Astrocyte of the spinal cord (primary cell): ENCODE measurements at places on chromosomes 3 and 15.
A peak's percentile ranks its signal among the peaks of the same experiment; 100 is the strongest.

DNA sequence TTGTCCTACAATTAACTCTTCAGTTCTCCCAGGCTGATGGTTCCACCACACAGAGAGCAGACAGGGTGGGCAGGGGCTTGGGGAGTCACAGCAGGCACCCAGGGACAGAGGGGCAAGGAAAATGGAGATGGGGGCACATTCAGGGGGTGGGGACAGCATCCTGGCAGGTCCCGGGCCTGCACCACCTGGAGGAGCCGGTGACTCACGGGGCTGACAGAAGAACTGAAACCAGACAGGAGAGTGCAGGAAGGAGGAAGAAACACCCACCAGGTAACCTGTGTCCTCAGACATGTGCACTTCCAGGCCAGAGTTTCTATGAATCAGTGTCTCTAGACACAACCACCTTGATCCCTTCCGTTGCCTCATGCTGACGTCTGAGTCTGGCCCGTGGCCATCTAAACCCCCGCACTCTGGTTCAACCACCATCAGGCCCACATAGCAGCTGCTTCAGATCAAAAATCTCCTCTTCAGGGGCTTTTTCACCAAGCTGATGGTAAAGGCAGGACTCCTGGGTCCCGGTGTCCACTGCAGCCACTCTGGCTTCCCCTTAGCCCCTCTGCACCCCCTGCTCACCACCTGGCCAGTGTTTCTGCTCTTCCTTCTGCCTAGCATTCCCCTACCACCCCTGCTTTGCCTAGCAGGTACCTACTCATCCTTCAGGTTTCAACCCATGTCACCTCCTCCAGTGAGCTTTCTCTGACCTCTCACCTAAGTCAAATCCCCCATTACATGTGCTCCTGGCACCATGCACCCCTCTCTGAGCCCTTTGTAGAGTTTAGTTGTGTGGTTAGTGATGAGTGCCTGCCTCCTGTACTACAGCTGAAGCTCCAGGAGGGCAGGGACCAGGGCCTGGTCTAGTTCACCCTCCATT is 16.5 kb upstream of the CYP11A1 start:
- no peak for DNase-seq

GRCh38 chr3:27114684-27115083 is 254.5 kb downstream of the NEK10 start:
- peak; percentile 23 for DNase-seq

DNA sequence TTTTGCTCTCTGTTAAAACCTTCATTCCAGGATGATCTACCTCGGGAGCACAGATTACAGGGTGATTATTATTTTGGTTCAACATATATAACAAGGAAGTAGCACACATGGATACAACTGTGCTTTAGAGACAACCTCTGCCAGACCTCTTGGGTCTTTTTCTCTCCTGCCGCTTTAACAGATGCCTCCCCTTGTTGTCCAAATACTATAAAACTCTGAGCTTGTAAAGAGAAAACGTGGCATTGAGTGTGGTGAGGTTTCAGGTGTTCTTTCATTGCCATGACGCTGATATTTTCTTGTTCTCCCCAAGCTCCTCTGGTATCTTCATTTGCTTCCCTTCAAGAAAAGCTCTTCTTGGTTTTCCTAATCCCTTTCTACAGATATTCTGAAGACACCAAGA is 29.0 kb downstream of the BCL2L10 start:
- no peak for DNase-seq

DNA sequence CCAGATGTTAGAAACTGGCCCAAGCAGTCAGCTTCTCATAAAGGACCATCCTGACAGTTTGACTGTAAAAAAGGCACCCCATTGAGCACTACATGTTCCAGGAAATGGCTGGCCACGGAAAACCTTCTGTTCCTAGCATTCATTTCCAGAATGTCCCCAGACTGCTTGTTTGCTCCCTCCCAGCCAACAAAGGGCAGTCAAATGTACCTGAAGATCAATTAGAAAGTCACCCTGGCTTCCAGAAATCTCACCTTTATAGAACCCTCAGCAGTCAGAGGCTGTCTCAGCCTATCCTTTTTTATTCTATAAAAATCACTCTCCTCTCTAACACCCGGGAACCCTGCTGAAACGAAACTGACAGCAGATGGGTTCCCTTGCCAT is 784 bp upstream of the SAMMSON start:
- peak; percentile 22 for DNase-seq

DNA sequence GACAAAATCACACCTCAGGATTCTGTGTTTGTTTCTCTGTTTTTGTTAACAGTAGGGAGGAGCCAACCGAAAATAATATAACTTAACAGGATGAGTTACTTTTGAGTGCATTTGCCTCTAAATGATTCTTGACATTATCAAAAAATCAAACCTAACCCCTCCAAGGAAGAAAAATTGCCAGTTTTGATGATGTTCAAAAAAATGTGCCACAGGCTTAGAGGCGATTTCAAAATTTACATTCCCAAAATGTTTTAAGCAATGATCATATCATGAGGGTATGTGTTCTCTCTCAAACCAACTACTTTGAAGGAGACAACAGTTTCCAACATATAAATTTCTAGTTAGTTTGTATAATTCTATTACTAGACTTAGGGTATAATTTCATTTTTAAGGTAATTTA is 6.7 kb downstream of the VGLL3 start:
- DNase-seq: no peak

DNA sequence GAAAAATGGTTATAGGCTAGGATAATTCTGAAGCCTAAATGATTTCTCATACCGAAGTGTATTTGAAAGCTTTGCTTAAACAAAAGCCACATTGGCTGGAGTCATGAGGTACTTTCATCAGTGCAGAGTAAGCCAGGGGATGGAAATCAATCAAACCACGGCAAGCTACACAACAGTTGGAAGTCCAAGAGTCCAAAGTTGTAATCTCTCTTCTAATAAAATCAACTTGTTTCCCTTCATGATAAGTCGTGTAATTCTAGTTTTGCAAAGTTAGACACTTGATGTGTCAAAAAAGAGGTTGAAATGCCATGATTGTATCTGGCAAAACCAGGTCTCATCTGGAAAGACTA is 250.5 kb upstream of the VEPH1 start:
- no peak for DNase-seq

GRCh38 chr3:61864886-61865285 is 303.5 kb downstream of the PTPRG start:
- peak; percentile 19 for DNase-seq

DNA sequence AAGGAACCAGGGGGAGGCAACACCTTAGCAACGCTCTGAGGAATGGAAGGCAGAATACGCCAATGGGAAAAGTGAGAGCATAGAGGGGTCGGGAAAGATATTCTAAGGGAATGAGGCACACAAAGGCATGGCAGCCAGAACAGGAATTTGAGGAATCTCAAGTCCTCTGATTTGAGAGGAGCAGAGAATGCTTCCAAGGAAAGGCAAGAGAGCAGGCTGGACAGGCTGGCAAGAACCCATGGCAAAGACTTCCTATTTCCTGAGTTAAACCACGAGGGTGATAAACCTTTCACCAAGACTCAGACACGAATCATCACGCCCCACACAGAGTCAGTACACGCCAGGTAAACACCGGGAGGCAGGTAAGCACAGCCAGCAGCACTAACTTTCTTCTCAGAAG is 109.8 kb downstream of the IGF2BP2 start:
- no peak for DNase-seq

- DNase-seq: peak; percentile 18
These were observed 73.1 kb downstream of the RAB11A start for GRCh38 chr15:65942436-65942835.

DNA sequence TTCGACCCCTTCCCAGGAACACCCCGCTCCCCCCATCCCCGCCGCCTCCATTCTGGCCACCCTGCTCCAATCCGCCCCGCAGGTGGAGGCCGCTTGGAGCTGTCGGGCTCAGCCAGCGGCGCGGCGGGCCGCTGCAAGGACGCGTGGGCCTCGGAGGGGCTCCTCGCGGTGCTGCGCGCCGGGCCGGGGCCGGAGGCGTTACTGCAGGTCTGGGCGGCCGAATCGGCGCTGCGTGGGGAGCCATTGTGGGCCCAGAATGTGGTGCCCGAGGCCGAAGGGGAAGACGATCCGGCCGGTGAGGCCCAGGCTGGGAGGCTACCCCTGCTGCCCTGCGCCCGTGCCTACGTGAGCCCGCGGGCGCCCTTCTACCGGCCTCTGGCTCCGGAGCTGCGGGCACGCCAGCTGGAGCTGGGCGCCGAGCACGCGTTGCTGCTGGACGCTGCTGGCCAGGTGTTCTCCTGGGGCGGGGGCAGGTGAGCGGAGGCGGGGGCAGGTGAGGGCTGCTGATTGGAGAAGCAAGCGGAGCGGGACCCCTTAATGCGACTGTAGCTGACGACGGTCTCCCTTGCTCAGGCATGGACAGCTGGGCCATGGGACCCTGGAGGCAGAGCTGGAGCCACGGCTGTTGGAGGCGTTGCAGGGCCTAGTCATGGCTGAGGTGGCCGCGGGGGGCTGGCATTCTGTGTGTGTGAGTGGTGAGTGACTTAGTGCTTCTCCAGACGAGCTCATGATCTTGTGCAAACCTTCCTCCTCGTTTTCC is 2.5 kb downstream of the RCCD1 start:
- peak; percentile 41 for DNase-seq

GRCh38 chr3:191085091-191085490 is 114.0 kb upstream of the OSTN start:
- peak; percentile 47 for DNase-seq

DNA sequence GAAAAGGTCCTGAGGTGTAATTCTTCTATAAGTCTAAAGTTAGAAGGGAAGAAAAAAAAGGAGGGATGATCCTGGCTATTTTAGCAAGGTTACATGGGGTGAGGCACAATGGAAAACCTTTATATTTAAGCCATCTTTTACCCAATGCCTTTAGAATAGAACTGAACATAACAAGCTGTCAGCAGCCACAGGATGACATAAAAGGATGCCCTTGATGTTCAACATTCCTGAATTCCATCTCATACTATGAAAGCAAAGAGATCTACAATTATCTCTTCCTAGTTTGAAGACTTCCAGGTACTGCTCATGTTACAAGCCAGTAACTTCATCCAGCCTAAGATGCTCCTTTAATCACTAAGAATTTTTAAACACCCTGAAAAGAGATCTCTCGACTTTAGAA is 26.9 kb downstream of the NEK10 start:
- no peak for DNase-seq

DNA sequence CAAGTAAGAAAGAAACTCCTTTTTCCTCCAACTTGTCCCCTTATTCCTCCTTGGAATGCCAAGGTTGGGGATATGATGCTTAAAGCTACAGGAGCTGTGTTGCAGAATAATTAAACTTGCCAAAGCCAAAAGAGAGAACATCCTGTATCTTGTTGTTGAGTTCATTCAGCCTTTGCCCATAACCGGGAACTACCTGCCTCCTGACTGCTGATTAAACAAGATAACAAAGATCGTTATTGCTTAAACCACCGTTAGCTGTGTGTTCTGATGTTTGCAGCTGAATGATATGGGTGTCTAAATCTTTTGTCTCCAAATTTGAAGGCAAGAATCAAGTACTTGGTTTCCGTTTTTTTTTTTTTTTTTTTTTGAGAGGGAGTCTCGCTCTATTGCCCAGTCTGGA is 61.5 kb downstream of the DPPA2 start:
- DNase-seq: no peak

DNA sequence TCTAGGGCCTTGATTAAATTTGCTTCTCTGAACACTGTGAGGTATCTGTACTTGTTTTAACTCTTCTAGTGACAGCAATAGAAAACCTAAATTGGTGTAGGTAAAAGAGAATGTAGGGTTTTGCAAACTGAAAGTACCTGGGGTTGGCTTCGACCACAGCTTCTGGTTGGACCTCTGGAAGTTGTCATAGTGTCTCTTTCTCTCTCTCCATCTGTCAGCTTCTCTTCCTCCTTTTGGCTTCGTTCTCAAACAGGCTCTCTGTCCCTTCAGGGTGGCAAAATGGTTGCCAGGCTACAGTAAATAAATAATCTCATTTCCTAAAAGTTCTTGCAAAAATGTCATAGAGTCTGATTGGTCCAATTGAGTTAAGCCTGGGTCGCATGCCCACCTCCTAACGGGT is 149.3 kb upstream of the CTDSPL start:
- no peak for DNase-seq

DNA sequence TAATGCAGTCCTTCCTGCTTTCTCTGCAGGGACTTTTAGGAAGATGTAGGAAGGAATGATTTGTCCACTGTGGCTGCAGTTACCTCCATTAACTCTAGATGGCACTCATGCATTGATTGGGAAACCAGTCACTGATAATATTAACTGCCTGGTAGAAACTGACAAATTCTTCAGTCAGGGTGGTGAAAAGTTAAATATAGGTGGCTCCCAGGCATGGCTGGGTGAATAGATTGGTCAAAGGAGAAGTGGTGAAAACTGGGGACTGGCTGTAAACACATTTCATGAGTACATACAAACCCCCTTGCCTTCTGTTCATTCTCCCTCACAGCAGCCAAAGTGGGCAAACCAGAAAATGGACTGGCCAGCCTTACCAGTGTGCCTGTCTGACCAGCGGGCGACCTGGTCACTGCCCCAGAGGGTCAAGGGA is 333.4 kb downstream of the THSD4 start:
- DNase-seq: peak; percentile 74

GRCh38 chr3:148790851-148791735 is 36.5 kb upstream of the CPB1 start:
- DNase-seq: peak; percentile 60

GRCh38 chr3:134333522-134334181 is 40.6 kb downstream of the AMOTL2 start:
- peak; percentile 57 for DNase-seq

GRCh38 chr3:32968920-32969389 is 17.5 kb downstream of the CCR4 start:
- DNase-seq: no peak

- peak; percentile 41 for DNase-seq
These were observed 121.5 kb upstream of the FGF7 start for GRCh38 chr15:49301562-49301961.

DNA sequence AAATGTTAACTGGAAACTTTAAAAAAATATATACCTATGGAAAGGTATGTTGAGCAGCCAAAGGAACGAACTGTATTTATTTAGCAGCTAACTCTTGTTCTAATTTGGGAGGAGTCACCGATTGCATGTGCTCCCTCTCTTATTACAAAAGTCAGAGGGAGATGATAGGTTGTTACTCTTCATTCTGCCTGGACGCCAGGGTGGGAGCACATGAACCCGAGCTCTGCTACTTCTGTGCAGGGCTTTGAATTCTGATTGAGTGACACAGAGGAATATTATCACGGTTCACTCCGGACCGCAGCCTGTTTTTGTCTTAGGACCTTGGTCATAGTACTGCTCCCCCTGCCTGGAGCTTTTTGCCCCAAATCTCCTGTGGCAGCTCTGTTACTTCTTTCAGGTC is 36.9 kb upstream of the LRIG1 start:
- DNase-seq: no peak

DNA sequence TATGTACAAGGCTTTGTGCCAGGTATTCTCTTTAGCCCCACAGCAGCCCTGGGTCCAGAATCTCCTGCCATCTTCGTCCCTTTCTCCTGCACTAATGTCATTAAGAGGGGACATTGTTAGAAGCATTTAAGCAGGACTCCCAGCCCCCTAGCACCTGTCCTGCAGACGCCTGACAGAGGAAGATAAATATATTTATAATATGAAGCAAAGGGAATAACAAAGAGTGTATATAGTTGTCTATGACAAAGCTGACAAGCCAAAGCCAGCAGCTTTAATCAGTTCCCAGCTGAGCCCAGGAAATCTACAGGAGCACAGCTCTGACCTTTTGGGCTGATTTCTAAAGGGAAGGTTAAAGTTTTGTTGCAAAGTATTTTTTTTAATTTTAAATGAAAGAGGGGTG is 96.0 kb downstream of the MEGF11 start:
- DNase-seq: no peak
